ENCODE measurements at places on chromosomes 13 and 19. TPM values are rescaled to one million over a fixed set of nuclear protein-coding genes. Genes with fewer than 3 reads are reported as not detected.

GJB6 gene
- total RNA-seq: not detected

FUT3 gene
- under 0.01 TPM for total RNA-seq

DNA sequence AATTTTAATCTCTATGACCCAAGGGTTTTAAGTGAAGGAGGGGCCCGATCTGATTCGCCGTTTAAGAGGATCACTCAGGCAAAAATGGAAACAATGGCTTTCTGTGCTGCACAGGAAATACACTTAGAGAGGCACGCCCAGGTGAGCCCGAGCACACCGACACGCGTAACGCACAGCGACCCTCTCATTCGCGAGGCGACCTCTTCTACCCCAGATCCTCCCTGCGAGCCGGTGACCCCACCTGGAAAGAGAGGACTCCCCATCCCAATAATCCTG, 216 bp downstream of the SH2D3A start:
- DNase-seq: no peak

IL4I1 gene
- 0.64 TPM for total RNA-seq

DNA sequence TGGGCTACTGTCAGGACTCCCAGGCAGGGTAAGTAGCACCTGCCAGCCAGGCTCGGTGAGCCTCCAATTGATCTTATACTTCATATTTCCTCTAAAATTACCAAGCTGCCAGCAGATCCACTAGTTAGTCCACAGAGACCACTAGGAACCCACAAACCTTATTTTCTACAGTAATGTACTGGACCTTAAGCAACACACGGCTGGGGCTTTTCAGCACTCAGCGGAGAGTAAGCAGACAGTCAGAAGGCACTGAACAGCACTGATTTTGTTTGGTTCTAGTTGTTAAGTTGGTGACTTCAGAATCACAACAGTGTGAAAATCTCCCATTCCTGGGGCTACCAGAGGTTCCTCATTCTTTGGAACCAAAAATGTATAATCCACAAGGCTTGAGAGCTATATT, 56.1 kb downstream of the MRPL57 start:
- DNase-seq: peak; percentile 28

GRCh38 chr13:21822029-21822428, 151.2 kb downstream of the FGF9 start:
- DNase-seq: no peak

DNA sequence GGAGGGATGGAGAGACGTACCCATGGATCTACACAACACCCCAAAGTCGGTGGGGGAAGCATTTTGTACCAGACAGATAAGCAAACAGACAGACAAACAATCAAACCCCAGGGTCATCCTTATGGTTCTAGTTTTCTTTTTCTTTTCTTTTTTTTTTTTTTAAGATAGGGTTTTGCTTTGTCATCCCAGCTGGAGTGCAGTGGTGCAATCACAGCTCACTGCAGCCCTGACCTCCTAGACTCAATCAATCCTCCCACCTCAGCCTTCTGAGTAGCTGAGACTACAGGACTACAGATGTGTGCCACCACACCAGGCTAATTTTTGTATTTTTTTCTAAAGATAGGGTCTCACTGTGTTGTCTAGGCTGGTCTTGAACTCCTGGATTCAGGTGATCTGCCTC, 17.9 kb upstream of the FBL start:
- no peak for DNase-seq

DNA sequence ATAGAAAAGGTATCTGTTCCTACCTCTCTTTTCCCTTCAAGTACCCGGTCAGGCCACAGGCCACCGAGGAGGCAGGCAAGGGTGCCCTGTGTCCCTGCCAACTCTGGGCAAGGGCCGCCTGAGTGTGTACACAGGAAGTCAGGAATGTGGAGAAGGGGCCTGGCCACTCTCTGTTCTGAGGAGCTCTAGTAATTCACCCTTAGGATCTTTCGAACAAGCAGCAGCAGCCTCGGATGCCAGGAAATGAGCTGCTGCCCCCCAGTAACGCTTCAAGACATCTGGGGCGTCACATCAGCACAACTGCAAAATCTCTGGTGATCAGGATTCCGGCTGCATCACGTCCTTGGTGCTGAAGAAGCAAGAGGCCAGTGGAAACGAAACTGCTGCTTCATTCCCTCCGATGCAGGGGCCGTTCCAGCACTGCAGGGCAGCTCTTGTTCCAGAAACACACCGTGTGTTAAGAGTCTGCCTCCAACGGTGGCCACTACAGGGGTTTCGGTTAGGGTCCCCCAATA, 2.0 kb downstream of the RAB20 start:
- peak; percentile 74 for DNase-seq

GRCh38 chr19:355134-355533, 10.5 kb upstream of the MIER2 start:
- DNase-seq: no peak

DNA sequence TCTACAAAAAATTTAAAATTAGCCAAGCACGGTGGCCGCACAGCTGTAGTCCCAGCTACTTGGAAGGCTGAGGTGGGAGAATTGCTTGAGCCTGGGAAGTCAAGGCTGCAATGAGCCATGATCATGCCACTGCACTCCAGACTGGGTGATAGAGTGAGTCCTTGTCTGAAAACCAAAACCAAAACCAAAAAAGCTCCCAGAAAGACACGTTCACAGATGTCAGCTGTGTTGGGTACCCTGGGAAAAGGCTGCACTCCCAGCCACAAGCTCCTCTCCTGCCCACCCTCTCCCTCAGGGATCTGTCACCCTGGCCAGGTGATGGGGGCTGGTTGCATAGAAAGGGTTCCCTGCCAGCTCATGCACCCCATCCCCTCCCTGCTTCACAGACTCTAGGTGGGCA, 53.3 kb downstream of the RNF6 start:
- DNase-seq: peak; percentile 45

DNA sequence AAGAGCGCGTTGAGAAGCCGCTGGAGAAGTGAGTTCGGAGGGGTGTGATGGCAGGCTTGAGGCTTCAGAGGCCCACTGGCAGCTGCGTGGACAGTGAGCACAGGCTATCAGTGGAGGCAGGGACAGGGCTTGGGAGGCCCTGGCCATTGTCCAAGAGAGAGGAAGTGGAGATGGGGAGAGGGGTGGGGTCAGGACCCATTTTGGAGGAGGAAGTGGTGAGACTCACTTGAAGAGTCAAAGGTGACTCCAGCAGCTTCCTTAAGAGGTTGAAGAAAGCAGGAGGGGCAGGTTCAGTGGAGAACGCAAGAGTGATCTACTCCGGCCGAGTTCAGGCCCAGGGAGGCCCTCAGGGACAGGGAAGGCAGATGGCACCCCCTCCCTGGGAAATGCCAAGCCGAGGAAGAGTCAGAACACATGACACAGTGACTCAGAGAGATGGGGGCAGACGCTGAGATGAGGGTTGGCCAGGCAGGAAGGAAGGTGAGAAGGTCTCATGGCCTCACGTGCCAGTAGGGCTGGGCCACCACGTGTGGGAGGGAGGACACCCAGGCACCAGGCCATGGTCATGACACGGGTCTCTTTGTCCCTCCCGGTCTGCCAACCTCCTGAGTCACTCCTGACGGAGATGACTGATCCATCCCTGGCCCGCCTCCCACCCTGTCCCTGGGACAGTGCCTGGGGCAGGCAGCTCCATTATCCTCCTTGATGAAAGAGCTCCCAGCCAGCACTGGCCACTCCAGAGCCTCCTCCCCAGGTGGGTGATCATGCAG, 10.1 kb upstream of the CD22 start:
- peak; percentile 46 for DNase-seq

LIG4 gene
- total RNA-seq: 9.7 TPM

DNA sequence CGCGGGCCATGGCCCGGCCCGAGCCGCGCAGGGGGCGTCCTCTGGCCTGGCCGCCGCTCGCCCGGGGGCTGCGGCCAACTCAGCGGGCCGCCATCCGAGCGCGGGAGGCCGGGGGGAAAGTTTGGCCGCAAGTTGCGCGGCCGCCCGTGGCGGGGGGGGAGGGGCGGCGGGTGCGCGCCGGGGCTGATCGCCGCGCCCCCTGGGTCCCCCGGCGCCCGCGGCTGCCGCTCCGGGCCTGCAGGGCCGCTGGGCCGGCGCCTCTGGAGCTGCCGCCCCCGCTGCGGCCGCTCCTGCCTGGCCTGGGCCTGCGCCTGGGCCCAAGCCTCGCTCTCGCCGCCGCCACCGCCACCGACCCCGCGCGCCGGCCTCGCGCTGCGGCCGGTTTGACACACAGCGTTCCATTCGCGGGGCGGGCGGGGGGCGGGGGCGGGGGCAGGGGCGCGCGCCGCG, at the start of gene NR2F6:
Gene NR2F6, minus strand, starts transcription at position 385 of the 450 bp plus-strand sequence. CDS start 699 bp downstream, outside the sequence.
- DNase-seq: no peak

- no peak for DNase-seq
Observed at GRCh38 chr19:6551607-6552450, 21.0 kb downstream of the TNFSF9 start.

WDR87 gene
- not detected for total RNA-seq

DNA sequence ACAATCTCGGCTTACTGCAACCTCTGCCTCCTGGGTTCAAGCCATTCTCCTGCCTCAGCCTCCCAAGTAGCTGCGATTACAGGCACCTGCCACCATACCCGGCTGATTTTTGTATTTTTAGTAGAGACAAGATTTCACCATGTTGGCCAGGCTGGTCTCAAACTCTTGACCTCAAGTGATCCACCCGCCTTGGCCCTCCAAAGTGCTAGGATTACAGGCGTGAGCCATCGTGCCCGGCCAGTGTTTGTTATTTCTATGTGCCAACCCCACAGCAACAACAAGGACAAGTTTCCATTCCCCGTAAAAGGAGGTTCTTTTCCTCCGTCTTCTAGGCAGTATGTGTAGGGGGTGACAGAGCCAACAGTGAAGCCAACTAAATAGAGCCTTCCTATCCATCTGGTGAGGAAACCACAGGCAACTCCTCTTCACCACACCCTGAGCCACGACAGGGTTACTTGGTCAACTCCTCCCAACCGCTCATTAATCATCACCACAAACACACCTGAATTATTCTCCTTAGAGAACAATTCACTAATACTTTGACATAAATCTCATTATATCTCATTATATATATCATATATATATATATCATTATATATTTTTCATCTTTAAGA, 25.5 kb downstream of the FOXO1 start:
- DNase-seq: no peak

GDF15 gene
- total RNA-seq: 49.9 TPM

GFY gene
- not detected for total RNA-seq

- no peak for DNase-seq
Observed at GRCh38 chr13:31862828-31863227, 123.5 kb downstream of the RXFP2 start.

DNA sequence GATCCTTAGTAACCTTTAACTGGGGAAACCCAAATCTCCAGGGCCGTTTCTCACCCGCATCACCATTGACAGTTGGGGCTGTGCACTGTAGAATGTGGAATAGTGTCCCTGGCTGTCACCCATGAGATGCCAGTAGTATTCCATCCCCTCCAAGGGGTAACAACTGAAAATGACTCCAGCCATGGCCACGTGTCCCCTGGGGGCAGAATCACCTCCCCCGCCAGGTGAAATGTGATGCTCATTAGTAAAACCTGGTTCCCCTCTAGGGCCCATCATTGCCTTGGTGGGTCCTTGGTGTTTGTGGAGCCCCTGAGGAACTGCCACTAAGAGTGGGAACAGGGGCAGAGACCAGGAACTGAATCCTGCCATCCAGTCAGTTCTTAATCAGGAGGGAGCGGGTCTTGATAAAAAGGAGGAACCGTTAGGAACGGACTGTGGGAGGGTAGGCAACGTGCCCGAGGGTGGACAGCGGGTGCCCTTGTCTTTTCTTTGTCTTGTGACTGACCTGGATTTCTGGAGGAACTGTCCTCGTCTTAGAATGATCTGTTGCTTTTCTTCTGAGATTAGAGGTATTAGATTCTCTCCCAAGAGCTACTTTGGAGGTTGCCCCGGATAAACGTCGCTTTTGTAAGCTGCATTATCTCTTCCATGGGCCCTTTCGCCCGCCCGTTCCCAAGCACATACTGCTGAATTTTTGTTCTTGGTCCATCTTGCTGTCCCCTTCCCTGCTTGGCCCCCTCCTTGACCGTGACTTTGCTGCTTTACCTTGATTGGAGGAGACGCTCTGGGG, 3.5 kb downstream of the MYO9B start:
- no peak for DNase-seq

CEACAM3 gene
- total RNA-seq: not detected

ADGRE1 gene
- total RNA-seq: not detected

- no peak for DNase-seq
Observed at GRCh38 chr13:109355875-109356434, 430.4 kb downstream of the IRS2 start.
